ENCODE measurements at places on chromosomes 13 and 19.
A peak's percentile ranks its signal among the peaks of the same experiment; 100 is the strongest.

- DNase-seq = no peak
These were observed 443.9 kb downstream of the FGF9 start for GRCh38 chr13:22114630-22115311.

DNA sequence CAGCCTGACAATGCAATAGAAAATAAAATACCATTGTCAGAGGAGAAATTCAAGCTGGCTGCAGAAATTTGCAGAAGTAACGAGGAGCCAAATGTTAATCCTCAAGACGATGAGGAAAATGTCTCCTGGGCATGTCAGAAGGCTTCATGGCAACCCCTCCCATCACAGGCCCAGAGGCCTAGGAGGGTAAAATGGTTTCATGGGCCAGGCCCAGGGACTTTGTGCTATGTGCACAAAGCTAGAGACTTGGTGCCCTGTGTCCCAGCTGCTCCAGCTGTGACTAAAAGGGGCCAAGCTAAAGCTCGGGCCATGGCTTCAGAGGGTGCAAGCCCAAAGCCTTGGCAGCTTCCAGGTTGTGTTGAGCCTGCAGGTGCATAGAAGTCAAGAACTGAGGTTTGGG lies 431.7 kb downstream of the LMO7 start:
- DNase-seq = no peak

GRCh38 chr13:39376076-39376475 lies 226.9 kb downstream of the LHFPL6 start:
- DNase-seq = no peak

DNA sequence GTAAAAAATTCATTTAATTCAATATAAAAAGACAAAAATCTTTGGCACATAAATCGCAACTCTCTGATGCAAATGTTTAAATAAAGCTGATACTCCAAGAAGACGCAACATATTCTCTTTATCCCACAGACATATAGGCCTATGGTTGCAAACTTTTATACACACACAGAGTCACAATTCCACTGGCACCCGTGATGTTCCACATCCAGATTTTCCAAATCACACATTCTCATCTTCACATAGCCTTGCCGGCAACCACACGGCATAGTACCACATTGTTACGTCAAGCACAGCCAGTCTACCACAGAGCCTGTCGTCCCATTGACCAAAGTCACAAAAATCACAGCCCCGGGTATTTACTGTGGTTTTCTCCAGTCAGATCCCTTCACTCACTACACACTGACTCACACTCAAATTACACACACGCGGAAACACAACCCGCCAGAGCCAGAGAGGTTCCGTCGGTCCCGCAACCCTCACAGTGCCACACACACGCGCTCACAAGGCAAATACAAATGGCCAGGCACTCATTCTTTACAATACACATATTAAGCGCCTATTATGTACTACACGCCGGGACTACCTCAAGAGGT lies 546 bp upstream of the ZNF546 start:
- peak; percentile 8 for DNase-seq

GRCh38 chr19:39969266-39969665 lies 1.7 kb upstream of the PSMC4 start:
- DNase-seq = no peak

DNA sequence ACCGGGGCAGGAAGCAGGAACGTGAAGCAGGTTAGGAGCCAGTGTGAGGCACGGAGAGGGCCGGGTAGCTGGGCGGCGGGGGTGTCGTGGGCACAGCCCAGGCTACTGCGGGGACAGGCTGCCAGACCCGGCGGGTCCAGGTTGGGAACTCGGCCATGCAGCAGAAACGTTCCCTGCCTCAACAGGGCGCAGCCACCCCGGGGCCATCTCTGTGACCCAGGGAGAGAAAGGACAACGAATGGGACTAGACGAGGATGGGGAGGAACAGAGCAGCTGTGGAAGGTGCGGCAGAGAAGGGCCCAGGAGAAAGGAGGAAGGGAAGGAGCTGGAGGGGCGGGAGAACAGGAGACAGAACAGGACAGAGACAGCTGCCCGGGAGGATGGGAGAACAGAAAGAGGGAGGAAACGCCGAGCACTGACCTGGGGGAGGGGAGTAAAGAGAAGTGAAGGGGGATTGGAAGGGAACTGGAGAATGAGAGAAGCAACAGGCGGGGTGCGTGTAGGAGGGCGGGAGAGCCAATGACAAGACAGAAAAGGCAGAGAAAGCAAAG lies 12.9 kb upstream of the GARIN5A start:
- DNase-seq = no peak

- DNase-seq = no peak
These were observed 36.7 kb downstream of the USPL1 start for GRCh38 chr13:30654430-30654829.
